ENCODE measurements at places on chromosomes 4 and X. TPM values are rescaled to one million over a fixed set of nuclear protein-coding genes. Genes with fewer than 3 reads are reported as not detected.
A peak's percentile ranks its signal among the peaks of the same experiment; 100 is the strongest.

GAGE13 gene
- total RNA-seq = not detected

EDA gene
- 2.4 TPM for total RNA-seq

DNA sequence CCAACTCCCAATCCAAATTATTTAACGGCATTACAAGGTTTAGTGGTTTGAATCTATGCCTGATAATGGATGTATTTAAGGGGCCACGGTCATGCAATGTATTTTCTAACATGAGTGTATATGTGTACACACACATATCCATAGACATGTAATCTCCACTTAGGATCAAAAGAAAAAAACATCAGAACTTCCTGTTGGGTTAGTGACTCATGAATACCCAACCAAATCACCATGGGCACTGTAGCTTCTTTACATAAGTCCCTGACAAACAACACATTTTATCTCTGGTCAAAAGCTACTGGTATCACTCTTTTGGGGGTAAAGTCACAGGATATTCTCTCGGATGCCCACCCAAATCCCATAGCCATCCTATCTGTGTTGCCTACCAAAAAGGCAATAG, 36.5 kb upstream of the TFDP3 start:
- no peak overlapping the region for H3K4me3 ChIP-seq
- DNase-seq = no peak
- H3K4me1 ChIP-seq = no peaks in the 10 kb centered on the region

GRCh38 chr4:10889819-10890218, 205.3 kb upstream of the CLNK start:
- DNase-seq = no peak
- no peaks in the 10 kb centered on the region for H3K4me1 ChIP-seq
- no peaks in the 10 kb centered on the region for H3K36me3 ChIP-seq
- no peak overlapping the region for H3K27ac ChIP-seq
- H3K4me3 ChIP-seq = no peak overlapping the region
- H3K27me3 ChIP-seq = no peaks in the 10 kb centered on the region

- H3K27ac ChIP-seq = no peak overlapping the region
- H3K27me3 ChIP-seq = peaks cover 4% of the 10 kb centered on the region
- no peak overlapping the region for H3K4me3 ChIP-seq
- no peak for DNase-seq
Measured at GRCh38 chr4:176277162-176277904, 8.3 kb upstream of the ASB5 start.

GRCh38 chr4:41541687-41542094, 3.7 kb downstream of the LIMCH1 start:
- no peak for DNase-seq
- H3K4me1 ChIP-seq = no peaks in the 10 kb centered on the region
- no peak overlapping the region for H3K4me3 ChIP-seq
- H3K27ac ChIP-seq = no peak overlapping the region

- H3K27ac ChIP-seq = no peak overlapping the region
- H3K4me3 ChIP-seq = no peak overlapping the region
- peaks cover 25% of the 10 kb centered on the region for H3K4me1 ChIP-seq
- no peaks in the 10 kb centered on the region for H3K36me3 ChIP-seq
Measured at GRCh38 chrX:154720067-154720466, 30.8 kb downstream of the GAB3 start.

DNA sequence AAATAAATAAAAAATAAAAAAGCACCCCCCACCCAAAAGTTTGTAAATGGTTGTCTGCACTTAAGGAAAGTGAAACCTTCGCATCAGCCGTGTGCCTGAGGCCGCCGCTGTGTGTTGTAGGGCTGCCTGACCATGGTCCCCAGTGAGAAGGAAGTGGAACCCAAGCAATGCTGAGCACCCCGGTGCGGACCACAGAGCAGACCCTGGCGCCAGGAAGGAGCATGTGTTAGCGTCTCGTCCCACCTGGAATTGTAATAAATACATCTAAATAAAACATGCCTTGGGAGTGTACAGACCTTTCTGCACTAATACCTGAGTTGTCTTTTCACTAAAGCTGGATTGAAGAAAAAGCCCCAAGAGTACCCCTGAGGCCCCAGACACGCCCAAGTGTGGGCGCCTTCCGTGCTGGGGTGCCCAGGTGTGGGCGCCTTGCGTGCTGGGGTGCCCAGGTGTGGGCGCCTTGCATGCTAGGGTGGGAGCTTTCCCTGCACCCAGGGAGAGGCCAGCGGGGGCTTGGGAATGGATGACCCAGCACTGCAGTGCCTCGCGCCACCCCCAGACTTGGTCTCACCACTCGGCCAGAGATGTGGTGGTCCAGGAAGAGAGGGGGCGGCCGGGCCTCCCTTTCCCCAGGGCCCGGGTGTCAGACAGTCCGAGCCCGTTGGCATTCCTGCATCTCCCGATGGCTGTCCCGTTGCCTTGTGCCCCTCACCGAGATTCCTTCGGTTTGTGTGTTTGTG, 33.7 kb downstream of the HTT-AS start:
- H3K4me3 ChIP-seq = no peak overlapping the region
- peaks cover 50% of the 10 kb centered on the region for H3K4me1 ChIP-seq

- DNase-seq = peak; percentile 10
- H3K4me3 ChIP-seq = peak overlapping the region; percentile 62
- H3K36me3 ChIP-seq = no peaks in the 10 kb centered on the region
- H3K27ac ChIP-seq = no peak overlapping the region
- no peaks in the 10 kb centered on the region for H3K4me1 ChIP-seq
Measured at GRCh38 chr4:27048429-27049238, 188.0 kb downstream of the STIM2 start.

DNA sequence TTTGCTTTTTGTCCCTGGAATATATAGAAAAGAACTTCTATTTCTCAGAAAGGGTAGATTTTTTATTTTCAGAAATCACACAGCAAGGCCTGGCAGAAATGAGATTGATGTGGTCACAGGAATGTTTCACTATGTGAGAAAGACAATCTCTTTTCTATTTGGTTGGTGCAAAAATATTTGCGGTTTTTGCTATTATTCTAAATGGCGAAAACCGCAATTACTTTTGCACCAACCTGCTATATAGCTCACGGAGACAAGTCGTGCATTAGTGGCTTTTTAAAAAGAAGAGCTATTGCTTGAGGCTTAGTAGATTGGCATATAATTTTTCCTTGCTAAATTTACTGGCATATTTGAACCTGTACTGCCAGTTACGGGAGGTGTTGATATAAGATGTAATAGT, 100.4 kb downstream of the ITM2A start:
- peak overlapping the region; percentile 56 for H3K4me3 ChIP-seq
- peaks cover 44% of the 10 kb centered on the region for H3K4me1 ChIP-seq
- no peaks in the 10 kb centered on the region for H3K36me3 ChIP-seq
- no peak for DNase-seq

DNA sequence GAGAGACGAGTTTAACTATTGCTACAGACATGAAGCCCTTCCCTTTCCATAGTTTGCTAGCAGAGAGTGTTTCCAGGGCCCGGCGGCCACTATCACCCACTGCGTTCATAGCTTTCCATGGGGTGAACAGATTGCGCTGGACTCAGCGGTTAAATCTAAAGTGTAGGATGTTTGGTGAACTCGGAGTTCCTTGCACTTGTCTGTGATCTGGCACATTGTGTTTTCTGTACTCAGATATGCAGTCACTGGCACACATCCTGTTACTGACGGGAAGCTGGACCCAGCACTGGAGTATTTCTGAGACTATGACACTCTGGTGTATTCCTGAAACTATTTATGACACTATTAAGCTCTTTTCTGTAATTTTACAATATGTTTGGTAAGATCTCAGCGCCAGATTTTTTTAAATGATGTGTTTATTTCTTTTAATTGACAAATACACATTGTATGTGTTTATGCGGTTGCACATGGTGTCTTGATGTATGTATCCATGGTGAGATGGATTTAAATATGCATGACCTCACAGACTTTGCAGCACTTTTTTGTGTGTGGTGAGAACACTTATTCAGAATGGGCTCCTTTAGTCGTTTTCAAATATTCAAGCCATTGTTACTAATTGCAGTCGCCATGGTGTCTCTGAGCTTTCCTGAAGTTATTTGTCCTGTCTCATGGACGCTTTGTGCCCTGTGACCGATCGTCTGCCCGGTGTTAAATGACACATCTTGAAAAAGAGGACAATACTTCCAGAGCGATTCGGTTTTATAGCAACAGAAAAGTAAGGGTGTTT, 14.1 kb downstream of the CD99 start:
- peaks cover 23% of the 10 kb centered on the region for H3K36me3 ChIP-seq
- DNase-seq = no peak
- H3K27ac ChIP-seq = no peak overlapping the region
- peaks cover 74% of the 10 kb centered on the region for H3K4me1 ChIP-seq
- no peak overlapping the region for H3K4me3 ChIP-seq
- H3K27me3 ChIP-seq = no peaks in the 10 kb centered on the region

Measured in CD4-positive, CD25-positive, alpha-beta regulatory T cell (primary cell).